ENCODE measurements at places on chromosomes 16 and 17.
A peak's percentile ranks its signal among the peaks of the same experiment; 100 is the strongest.

GRCh38 chr17:49148171-49148570 is 15.6 kb downstream of the B4GALNT2 start:
- no peak for DNase-seq

- DNase-seq, result no peak
These were observed 5.6 kb downstream of the PLEKHG4 start for GRCh38 chr16:67284699-67285646.

DNA sequence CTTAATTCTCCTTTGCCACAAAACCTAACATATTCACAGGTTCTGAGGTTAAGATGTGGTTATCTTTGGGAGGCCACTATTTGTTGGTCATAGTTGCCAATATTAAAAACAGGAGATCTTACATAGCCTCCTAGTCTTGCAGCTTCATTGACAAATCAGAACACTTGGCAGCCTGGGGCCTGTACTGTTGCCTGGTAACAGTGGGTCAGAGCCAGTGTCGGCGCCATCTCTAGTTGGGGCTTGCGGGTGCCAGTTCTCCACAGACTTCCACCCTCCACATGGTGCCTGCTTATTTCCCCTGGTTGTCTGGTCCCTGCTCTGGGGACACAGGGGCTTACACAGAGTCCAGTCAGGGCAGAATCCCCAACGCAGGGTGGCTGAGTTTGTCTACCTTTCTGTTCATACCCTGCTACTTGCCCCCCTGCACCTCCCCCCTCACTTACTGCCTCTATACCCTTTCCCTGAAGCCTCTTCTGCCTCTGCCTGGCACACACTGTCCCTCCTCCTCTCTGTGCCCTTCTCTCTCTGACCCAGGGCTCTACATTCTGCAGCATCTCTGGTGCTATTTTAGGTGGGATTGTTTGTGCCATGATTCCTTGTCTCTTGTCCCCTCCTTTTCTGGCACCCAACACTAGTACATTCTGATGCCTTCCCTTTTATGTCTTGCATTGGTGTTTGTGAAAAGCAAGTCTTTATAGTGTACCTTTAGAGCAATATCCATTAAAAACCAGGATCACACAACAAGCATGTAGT is 13.4 kb downstream of the EPN2 start:
- DNase-seq, result no peak

GRCh38 chr17:15436473-15437302 is 30.7 kb downstream of the CDRT4 start:
- no peak for DNase-seq

DNA sequence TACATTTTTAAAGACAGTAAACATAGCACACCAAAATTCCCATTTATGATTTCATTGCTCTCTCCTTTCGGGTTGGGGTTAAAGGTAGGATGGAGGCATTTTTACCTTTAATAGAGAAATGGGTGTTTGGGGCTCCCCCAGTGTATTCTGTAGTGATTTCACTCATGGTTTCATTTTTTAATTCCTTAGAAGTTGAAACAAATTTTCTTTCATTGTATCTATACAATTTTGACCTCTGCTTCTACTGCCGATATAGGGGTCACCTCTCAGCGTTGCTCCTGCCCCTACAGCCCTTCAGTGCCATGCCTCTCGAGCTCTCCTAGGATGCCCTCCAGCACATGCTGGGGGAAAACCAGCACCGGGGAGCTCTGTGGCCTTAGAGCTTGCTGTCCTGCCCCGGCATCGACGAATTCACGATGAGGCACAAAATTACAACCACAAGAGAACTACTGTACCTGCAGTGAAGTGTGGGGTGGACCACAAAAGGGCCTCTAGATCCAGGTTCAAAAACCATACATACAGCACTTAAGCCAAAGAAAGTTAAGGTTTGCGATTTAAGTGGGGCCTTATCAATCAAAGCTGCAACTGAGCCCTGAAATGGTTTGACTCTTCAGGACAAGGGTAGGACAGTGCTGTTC is 39.3 kb downstream of the LITAFD start:
- no peak for DNase-seq

- DNase-seq, result no peak
These were observed 14.9 kb downstream of the ITPRIPL2 start for GRCh38 chr16:19128454-19129200.

DNA sequence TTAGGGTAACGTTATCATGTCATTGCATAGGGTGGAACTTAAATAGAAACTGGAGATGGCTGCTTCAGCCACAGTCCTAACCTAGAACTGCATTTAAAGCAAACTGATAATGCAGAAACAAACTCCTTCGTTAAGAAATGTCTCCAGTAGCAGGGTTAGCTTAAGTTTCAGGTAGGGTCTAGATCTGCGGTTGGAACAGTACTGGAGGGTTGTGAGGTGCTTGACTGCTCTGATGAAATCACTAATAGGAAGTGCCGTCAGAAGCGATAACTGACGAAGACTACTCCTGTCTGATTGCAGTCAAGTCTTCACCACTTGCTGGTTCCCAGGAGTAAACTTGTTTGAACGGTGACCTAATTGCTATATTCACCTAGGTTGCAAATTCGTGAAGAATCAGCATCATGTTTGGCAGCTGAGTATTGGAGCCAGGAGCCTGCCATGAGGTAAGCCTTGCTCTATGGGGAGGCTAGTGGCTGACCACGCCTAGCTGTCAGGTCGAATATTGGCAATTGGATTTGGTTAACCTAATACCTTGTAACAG is 24.5 kb downstream of the TRPV2 start:
- DNase-seq, result no peak

GRCh38 chr17:63707151-63707550 is 7.2 kb upstream of the LIMD2 start:
- no peak for DNase-seq

- no peak for DNase-seq
These were observed 12.8 kb upstream of the CHMP6 start for GRCh38 chr17:80978499-80979497.

GRCh38 chr17:37043201-37043600 is 94.4 kb downstream of the AATF start:
- DNase-seq, result no peak

- no peak for DNase-seq
These were observed 16.5 kb downstream of the SLC16A3 start for GRCh38 chr17:82245134-82246039.

- DNase-seq, result no peak
These were observed 193.7 kb downstream of the SHCBP1 start for GRCh38 chr16:46427340-46428107.

GRCh38 chr17:78954684-78955083 is 25.0 kb downstream of the LGALS3BP start:
- no peak for DNase-seq

DNA sequence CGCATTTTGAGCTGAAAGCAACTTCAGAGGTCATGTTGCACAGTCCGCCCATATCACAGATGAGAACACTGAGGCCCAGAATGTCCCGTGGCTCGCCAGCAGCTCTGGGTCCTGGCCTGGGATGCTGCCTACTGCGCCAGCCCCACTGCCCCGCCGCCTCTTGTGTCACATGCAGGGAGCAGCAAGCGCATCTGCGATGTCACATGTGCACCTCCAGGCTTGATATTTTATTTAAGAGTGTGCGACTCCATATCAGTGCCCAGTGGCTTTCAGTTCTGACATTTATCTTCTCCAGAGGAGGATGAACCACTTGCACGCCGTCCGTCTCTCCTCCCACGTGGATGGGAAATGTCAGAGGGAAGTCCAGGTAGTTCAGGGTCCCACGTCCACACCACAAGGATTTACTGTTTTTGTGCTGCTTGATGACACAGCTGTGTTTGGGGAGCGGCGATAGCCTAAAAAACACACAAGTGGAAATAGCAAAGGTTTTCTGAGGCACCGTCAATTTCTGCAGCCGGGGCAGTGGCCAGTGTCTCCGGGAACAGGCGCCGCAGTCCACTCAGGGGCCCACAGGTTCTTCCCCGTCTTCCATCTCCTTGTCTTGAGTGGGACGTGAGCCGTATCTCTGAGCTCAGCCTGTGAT is 7.0 kb upstream of the RBFOX3 start:
- DNase-seq, result no peak

DNA sequence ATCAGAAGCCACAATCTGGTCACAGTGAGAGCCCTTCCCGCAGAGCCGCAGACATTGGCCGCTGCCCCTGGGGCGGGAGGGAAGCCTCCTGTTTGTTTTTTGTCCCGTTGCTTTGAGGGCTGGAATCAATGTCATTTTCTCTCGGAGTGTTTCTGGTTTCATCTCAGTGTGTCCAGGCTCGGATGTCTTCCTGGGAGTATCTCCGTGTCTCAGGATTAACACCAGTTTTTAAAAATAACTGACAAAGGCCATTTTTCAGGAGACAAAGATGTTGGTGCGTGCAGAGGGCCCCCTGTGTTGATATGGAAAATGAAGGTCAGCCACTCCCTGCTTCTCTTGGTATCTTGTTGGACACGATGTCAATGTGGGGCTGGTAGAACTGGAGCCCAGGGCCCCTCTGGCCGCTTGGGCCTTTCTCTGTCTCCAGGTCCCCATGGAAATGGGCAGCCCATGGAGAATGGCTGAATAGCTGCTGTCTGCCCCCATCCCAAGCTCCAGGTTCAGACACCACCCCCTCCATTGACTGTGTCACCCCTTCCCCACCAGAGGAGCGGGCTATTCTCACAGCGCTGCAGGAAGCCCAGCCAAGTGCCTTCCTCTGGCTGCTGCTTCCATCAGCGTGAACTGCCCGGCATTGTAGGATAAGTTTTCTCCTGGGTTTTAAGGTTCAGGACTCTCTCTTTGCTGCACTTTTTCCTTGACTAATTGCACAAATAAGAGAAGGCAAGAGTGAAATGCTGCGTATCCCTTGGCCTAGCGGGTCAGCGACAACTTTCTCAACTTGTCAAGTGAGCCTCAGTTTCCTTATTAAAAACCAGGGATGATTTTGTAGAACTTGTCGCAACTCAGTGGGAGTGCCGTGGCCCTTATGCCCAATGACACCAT is 72.2 kb upstream of the METTL9 start:
- no peak for DNase-seq

- DNase-seq, result no peak
These were observed 19.7 kb upstream of the NDUFAB1 start for GRCh38 chr16:23615805-23616204.

GRCh38 chr16:49972280-49972679 is 52.7 kb upstream of the CNEP1R1 start:
- DNase-seq, result no peak

DNA sequence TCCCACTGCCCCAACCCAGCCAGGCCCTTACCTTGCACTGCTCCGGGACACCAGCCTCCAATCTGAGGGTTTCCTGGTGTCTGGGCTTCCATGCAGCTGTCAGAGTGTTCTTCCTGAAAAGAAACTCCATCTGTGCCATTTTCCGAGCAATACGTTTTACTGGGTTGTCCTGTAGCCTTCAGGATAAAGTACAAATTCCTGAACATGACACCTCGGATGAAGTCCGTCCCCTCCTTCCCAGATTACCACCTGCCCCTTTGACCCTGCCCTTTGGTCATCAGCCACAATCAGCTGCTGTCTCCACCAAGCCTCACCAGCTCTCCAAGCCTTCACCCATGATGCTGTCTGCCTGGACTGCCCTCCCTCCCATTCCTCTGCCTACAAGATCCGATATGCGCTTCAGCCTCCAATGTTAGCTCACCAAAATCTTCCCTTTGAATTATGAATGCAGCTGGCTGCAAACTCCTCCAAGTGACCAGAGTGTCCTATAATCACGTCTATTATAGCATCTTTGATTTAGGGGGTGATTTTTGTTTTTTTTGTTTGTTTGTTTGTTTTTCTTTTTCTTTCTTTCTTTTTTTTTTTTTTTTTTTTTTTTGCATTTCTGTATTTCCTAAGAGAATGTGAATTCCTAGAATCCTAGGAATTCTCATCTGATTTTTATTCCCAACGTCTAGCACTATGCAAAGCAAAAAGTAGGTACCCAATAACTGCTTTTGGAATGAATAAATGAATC is 60.6 kb upstream of the KIFC3 start:
- no peak for DNase-seq

GRCh38 chr17:19904924-19905323 is 37.2 kb upstream of the ULK2 start:
- no peak for DNase-seq

- no peak for DNase-seq
These were observed 83.2 kb upstream of the BRD7 start for GRCh38 chr16:50451951-50452508.

DNA sequence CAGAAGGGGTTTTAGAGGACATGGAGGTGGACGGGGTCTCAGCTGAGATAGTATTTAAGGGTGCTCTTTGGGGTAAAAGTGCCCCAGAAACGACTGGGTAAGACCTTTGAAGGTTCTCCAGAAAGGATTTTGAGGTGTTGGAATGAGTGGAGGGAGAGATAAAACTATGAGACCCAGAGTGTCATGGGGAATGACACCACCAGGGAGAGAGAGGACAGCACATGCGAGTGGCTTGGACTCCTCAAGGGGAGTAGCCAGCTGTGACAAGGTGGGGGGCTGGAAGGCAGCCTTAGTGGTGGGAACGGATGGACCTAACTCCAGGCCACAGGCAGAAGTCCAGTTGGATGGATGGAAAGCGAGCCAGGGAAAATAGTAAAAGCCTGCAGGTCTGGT is 19.2 kb upstream of the PITPNM3 start:
- no peak for DNase-seq

- DNase-seq, result peak; percentile 62
These were observed 11.2 kb downstream of the CD300LB start for GRCh38 chr17:74520016-74520434.

- no peak for DNase-seq
These were observed 10.8 kb downstream of the MAP2K3 start for GRCh38 chr17:21295036-21295952.

DNA sequence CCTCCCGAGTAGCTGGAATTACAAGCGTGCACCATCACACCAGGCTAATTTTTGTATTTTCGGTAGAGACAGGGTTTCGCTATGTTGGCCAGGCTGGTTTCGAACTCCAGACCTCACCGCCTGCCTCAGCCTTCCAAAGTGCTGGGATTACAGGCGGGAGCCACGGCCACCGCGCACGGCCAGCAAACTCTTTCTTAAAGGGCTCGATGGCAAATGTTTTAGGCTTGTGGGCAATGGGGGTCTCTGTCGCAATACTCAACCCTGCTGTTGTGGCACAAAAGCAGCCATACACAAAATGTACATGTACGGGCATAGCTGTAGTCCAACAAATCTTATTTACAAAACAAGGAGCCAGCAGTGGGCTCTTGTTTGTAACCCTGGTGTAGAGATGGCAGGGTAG is 18.4 kb downstream of the PARN start:
- DNase-seq, result no peak

GRCh38 chr17:72822358-72823023 is 270.0 kb downstream of the SLC39A11 start:
- no peak for DNase-seq

- no peak for DNase-seq
These were observed 44.1 kb downstream of the DDX19A start for GRCh38 chr16:70390774-70391173.

DNA sequence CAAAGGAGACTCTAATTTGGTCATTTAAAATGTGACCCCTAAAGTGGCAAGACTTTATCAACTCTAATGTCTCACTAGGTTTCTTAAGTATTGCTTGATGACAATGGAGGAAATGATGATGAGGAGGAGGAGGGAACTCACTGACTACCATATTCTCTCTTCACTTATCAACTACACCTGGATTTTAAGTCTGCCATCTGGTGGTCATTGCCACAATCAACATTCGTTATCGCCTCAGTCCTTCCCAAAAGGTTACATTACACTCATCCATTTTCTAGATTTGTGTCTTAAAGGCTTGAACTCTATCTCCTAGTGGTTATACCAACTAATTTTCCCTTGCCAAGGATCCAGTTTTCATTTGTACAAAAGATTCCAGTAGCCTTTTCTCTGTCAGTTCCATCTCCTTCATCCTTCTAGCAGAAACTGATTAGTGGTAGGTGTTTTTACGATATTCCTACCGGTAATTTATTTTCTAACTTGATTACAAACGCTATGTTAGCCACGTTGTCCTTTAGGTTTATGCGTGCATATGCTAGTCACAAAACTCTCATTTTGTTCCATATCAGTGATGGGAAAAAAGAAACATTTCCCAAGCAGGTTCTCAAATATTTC is 114.6 kb upstream of the NOG start:
- no peak for DNase-seq

GRCh38 chr17:16352303-16352666 is 984 bp downstream of the CENPV start:
- DNase-seq, result no peak
